T follicular helper cell (primary cell): ENCODE measurements at places on chromosomes 1 and 21.
A peak's percentile ranks its signal among the peaks of the same experiment; 100 is the strongest.

DNA sequence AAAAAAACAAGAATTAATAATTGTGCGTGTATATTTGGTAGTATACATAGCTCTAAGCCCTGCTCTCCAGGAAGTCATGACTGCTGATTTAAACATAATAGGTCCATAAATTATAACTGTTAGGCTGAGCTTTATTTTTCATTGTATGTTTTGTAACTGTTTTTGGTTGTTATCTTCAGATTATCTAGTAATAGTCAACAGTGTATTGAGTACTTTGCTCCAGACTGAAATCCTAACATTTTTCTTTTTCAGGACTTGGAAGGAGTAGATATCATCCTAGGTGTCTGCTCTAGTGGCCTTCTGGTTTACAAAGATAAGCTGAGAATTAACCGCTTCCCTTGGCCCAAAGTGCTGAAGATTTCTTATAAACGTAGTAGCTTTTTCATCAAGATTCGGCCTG is 90.9 kb downstream of the TMEM200B start:
- DNase-seq = no peak

GRCh38 chr1:169041366-169041765 is 65.1 kb upstream of the ATP1B1 start:
- DNase-seq = no peak

GRCh38 chr1:184745110-184745509 is 9.5 kb downstream of the EDEM3 start:
- no peak for DNase-seq

GRCh38 chr1:77925518-77925917 is 37.1 kb downstream of the NEXN start:
- no peak for DNase-seq

GRCh38 chr1:166884040-166884642 is 8.1 kb upstream of the TADA1 start:
- peak; percentile 6 for DNase-seq

GRCh38 chr1:62117018-62117750 is 77.5 kb upstream of the L1TD1 start:
- DNase-seq = no peak

- DNase-seq = no peak
These were observed 88.7 kb upstream of the IFFO2 start for GRCh38 chr1:19044975-19045831.

GRCh38 chr1:83996621-83997020 is 2.3 kb downstream of the TTLL7 start:
- no peak for DNase-seq

- DNase-seq = no peak
These were observed 69.1 kb upstream of the STUM start for GRCh38 chr1:226479474-226479873.

GRCh38 chr1:198056255-198056654 is 100.5 kb upstream of the NEK7 start:
- DNase-seq = no peak

DNA sequence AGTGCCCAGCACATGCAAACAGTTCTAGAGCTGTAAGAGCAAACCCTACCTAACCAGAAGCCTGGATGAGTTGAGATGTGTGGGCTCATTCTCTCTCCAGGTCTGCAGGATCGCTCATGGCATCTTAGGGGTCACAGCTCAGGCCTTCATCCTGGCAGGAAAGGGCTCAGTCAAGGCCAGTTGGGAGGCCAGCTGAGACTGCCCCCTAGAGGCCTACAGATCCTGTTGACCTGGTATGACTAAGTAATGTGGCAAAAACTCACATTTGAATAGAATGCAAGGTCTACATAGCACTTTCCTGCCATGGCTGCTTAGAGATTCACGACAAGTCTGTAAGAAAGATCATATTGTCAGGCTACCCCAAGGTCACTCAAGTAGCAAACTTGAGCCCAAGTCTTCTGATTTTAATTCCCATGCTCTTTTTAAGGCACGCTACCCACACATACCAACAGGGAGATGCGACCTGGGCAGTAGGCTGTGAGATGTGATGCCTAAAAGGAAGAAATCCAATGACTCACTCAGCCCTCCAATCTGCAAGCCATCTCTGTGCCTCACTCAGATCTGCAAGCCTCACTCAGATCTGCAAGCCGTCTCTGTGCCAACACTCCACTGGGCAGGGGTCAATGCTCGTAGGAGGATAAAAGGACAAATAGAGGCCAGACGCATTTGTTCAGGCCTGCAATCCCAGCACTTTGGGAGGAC is 5.1 kb upstream of the CAPN8 start:
- no peak for DNase-seq

GRCh38 chr1:197770243-197770642 is 5.0 kb downstream of the DENND1B start:
- DNase-seq = no peak

DNA sequence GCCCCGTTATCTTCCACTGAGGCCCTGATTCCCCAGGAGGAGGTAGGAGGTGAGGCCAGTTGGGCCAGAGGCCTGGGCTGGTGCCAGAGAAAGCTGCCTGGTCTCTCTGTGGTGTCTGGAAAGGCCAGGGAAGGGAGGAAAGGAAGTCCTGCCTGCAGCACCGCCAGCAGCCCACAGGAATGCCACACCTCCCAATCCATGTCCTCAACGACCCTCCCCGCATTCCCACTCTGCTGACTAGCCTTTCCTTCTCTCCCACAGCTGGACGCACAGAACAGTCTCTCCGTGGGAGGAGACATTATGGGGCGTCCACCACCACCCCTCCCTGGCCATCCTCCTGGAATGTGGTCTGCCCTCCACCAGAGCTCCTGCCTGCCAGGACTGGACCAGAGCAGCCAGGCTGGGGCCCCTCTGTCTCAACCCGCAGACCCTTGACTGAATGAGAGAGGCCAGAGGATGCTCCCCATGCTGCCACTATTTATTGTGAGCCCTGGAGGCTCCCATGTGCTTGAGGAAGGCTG is 18.0 kb downstream of the CSF1 start:
- no peak for DNase-seq

GRCh38 chr21:31730712-31731055 is 1.2 kb downstream of the SCAF4 start:
- DNase-seq = no peak

DNA sequence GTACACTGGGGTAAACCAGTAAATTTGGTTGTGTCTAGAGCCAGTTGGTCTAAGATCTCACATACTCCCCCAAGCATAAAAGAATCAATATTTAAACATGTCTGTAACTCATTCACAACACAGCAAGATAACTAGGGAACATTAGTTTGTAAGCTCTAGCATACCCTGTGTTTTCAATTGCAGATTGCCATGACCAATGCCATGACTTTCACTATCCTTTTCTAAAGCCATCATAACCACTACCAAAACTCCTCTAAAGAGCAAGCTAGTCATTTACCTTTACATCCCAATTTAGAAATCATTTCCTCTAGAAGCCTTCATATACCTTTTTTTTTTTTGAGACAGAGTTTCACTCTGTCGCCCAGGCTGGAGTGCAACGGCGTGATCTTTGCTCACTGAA is 56.5 kb upstream of the PLA2G4A start:
- DNase-seq = no peak

DNA sequence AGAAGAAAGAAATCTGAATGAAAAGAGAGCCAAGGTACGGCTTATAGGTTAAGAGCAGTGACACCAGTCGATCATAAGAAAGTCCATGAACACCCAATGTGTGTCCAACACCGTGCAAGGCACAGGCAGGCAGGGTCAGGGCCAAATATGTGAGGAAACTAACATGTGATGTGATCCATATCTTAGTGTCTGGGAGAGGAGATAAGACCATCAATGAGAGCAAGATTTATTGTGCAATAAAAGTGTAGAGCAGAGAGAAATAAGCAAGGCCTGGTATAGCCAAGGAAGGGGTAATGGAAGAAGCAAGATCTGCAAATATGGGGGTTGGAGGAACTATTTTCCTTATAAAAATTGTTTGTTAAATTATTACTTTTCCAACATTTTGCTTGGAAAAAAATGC is 198.8 kb downstream of the CRB1 start:
- no peak for DNase-seq

- DNase-seq = no peak
These were observed 57.2 kb downstream of the TAS1R2 start for GRCh38 chr1:18802231-18802630.

DNA sequence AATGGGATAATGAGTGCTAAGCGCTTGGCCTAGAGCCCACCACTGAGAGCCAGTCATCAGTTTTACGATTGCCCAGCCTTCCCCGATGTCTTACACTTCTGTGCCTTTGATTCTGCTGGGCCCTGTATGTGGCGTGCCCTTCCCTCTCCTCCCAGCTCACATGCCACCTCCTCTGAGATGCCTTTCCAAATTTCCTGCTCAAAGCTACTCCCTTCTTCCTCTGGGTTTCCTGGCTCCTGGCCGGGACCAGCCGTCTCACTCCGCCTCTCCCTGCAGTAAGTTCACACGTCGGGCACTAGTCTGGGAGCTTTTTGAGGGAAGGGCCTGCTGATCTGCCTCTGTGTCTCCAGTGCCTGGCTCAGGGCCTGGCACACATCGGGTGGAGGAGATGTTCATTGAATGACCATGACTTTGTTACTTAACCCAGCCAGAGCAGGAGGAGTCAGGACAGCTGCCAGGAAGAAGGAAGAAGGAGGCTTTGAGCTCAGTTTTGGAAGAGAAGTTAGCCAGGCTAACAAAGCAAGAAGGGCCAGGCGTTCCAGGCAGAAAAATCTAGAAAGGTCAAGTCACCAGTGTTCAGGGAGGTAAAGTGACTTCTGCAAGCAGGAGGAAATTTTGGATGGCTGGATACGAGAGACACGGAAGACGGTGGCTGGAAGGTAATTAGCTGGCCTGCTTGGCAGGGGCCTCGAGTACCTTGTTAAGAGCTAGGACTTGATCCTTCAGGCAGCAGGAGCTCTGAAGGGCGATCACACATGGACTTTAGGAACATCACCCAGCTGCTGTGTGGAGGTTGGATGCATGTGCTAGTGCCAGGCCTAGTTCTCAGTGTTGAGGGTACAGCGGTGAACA is 63.6 kb downstream of the EPHB2 start:
- no peak for DNase-seq

GRCh38 chr1:200652378-200652777 is 17.3 kb downstream of the DDX59 start:
- no peak for DNase-seq

- DNase-seq = no peak
These were observed 540 bp upstream of the C1orf198 start for GRCh38 chr1:230868736-230869385.

- no peak for DNase-seq
These were observed 304.5 kb downstream of the BARHL2 start for GRCh38 chr1:90412563-90412962.
